ENCODE measurements at places on chromosomes 2 and 18.

GRCh38 chr2:3600256-3600855, 5.4 kb downstream of the COLEC11 start:
- no peak for DNase-seq

DNA sequence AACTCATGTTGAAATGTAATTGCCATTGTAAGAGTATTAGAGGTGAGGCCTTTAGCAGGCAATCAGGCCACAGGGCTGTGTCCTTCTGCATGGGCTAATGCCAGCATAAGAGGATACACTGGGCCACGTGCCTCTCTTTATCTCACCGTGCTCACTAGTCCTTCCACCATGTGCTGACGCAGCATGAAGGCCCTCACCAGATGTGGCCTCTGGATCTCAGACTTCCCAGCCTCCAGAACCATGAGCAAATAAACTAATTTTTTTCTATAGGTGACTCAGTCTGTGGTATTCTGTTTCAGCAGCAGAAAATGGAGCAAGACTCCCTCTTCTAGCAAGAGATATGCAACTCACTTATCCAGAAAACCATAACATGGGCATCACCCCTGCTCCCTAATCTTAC, 149.7 kb upstream of the ZNF236 start:
- peak; percentile 89 for DNase-seq

DNA sequence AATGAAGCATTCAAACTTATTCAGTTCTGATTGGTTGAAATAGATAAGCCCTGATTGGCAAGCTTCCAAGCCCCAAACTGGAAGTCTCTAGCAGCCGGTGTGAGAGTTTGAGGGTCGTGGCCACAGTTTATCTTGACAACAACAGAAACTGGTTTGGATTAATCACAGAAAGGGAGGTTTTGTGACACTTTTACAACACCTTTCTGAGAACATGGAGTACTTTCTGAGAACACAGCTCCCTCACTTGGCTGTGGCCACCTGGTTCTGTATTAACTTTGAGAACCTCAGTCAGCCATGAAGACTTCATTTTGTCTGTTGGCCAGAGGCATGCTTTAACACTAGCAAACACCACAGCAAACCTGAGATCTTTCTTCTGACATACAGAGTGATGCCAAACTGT, 280.7 kb upstream of the VWC2L start:
- DNase-seq: no peak

DNA sequence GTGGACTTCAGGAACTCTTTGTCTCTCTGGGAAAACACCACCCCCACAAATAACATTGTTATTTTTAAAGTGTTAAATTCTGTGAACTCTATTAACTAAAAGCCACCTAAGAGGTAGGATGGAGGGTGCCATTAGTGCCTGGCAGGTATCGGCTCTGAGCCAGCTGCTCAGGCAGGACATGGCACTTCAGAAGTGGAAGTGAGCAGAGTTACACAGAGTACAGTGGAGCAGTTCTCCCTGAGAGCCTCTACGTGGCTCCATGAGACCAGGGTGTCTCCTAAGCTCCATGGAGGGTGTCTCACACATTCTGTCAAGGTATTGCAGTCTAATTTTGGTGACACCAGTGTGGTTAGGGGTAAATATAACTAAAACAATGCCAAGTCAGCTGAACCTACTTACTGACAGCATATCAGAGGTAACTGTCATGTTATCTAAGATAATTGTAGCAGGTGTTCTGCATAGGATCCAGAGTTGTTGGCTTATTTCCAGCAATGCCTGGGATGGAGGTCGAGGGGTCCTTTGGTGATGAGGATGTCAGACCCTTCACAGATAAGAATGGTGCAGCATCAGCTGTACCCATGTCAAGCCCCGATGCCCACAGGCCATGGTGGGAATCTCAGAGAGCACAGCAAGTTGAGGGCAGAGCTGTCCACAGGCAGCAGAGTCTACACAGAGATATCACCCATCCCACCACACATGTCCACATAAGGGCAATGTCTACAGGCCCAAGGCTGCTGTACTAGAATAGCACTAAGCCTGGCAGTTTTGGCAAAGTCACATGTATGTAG, 8.6 kb upstream of the MALL start:
- no peak for DNase-seq

DNA sequence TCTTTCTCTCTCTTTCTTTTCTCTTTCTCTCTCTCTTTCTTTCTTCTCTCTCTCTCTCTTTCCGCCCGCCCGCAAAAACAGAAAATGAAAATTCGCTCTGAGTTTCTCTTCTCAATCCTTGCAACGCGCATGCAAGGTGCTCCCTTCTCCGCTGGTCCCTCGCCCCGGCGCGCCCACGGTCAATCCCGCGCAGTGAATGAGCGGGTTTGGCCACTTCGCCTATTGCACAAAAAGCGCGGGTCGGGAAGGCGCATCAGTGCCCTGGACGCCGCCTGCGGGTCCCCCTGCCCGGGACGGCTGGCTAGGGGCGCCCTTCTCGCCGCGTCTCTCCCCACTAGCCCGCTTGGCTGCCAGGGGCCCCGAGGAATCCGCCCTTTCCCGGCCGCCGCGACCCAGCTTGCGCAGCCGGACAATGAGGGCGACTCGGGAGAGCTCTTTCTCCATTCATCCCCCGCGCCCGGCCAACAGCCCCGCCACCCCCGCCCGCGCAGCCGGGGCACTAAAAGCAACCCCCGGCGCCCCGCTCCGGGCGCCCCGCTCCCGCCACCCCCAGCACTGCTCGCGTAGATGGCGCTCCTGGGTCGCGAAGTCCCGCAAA, 706 bp downstream of the LAMA1 start:
- peak; percentile 17 for DNase-seq

- no peak for DNase-seq
These were observed 207.8 kb downstream of the HDAC4 start for GRCh38 chr2:239192975-239193374.

All from choroid plexus epithelial cell (primary cell).